ENCODE measurements at places on chromosomes 1 and 21.

DNA sequence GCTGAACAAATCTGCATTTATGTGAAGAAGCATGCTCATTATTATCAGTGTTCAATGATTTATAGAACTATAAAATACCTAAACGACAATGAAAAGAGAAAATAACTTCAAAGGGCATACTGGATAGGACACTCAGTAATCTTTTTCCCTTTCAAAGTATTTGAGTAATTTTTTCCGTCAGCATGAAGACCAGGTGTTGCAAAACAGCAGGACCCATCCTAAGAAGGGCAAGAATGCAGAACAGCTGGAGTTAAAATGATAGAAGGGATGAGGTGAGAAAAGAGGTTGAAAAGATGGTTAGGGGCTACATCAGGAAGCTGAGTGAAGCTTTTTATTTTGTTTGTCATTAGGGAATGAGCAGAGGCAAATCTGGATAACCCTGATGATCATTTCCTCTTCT is 7.1 kb upstream of the RGS18 start:
- no peak for DNase-seq

DNA sequence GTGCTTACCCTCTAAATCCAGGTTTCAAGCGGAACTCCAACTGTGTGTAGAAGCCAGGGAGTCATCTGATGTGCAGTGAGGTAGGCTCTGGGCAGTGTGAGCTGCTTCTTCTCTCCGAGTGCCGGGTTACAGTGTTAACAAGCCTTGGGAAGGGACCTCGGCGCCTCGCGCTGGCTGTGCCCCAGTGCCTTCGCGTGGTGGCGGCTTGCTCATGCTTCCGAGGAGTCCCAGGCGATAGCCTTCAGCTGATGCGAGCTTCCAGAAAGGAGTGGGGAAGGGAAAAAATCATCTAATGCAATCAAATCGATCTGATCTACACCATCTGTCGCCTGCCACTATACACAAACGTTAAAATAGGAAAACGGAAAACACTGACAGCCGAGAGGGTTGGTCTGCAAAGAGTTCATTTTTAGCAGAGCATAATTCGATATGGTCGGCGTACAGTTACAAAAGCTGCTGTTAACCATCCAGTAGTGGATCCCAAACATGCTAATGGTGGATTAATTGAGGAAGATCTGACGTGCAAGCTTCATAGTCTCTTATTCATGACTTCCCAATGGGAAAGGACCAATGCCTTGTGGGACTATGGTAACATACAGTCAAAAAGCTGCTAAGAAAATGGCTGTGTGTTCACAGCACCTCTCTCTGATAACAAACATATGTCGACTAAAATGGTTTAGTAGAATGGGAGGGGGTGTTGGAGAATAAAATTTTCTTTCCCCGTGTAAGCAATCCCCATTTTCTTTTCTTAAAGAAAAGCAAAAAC is 128.7 kb upstream of the DPYD start:
- no peak for DNase-seq

DNA sequence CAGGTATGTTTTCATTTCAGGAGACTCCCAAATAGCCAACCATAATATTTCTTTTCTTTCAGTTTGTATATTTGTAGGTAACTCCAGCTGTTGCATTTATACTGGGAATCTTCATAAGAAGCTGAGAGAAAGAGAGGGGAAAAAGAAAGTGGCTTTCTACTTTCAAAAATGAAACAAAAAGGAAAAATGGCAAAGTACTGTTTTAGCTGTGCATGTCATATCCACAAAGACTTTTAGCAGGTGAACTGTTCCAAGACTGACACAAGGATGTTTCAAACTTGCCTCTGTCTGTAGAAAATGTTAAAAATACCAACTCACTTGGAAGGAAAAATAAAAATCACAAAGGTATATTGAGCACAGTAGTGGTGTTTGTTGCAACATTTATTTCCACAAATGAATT is 41.9 kb upstream of the CACYBP start:
- no peak for DNase-seq

DNA sequence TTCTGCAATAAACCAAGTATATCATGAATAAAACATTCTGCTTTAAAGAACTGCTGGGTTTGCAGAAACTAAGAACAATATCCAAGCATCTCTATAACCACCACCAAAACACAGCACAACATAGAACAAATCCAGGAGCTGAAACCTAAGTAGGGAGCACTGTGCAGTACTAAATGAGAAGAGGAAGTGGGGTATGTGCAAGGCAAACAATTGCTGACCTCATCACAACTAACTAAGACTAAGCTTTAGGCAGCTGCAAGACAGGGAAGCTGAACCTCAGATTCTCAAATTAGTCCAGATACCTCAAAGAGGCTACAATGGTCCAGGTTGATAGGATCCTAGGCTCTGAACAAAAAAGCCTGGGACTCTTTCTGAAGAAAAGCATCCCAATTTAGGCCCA is 172.6 kb downstream of the SLC44A5 start:
- DNase-seq: no peak

GRCh38 chr1:150477733-150478132 is 9.5 kb upstream of the TARS2 start:
- no peak for DNase-seq

GRCh38 chr1:247112479-247112781 is 8.3 kb upstream of the ZNF669 start:
- DNase-seq: no peak

GRCh38 chr1:64240206-64240605 is 36.8 kb downstream of the UBE2U start:
- no peak for DNase-seq

DNA sequence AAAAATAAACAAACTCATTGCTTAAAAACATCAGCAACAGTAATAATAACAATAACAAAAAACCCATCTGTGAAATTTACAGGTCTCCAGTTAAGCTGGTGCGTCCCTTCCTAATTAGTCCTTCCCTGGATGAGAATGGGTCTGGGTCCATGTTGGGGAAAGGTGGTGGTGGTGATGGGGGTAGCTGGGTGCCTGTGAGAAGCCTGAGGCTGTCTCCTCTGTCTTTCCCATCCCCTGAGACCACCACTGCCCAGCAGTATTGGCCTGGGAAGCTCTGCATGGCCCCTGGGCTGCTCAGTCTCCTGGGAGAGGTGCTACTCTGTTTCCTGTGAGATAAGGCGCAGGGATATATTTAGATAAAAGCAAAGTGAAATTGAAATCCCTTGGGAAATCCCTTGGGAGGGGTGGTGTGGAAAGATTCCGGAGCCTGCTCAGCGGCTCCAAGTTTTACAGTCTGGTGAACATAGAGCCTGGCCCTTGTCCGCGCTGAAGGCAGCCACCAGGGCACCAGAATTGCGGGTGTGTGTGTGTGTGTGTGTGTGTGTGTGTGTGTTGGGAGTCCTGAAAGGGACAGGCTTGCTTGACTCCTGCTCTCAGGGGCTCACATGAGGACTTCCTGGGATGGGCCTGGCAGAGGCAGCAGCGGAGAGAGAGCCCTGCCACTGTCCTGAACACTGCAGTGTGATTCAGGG is 150.2 kb downstream of the FOXD2 start:
- no peak for DNase-seq

DNA sequence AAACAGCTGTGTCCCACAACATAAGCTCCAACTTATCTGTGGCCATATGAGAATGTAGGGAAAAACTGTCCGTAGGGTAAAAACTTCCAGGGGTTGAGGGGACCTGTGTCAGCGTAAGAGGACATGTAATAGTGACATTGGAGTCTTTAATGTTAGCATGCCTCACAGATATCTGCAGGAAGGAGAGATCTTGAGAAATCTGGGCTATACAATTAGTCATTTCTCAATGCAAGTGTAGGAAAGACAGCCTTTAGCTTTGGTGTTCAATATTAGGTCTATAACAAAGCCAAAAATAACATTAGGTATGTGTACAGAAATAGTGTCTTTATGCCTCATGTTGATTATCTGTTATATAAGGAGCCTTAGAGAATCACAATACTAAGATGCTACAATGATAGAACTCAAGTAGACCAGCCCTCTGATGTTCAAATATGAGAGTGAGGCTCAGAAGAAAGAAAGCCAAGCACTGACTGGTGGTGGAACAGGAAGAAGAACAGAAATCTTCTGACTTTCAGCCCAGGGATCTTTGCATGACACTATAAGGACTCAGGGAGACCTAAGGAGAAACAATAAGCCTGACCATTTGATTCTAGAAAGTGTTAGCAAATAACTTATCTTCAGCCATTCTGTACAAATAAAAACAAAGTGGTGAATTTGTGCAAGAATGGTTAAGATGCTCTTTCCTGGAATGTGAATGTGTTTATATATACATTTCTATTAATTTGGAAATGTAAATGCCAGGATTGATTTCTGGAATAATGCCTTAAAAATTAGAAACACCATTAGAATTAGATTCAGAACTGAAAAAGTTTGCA is 152.6 kb downstream of the ZC3H11B start:
- DNase-seq: no peak

- DNase-seq: no peak
These were observed 46.8 kb upstream of the CCDC27 start for GRCh38 chr1:3705341-3705950.

DNA sequence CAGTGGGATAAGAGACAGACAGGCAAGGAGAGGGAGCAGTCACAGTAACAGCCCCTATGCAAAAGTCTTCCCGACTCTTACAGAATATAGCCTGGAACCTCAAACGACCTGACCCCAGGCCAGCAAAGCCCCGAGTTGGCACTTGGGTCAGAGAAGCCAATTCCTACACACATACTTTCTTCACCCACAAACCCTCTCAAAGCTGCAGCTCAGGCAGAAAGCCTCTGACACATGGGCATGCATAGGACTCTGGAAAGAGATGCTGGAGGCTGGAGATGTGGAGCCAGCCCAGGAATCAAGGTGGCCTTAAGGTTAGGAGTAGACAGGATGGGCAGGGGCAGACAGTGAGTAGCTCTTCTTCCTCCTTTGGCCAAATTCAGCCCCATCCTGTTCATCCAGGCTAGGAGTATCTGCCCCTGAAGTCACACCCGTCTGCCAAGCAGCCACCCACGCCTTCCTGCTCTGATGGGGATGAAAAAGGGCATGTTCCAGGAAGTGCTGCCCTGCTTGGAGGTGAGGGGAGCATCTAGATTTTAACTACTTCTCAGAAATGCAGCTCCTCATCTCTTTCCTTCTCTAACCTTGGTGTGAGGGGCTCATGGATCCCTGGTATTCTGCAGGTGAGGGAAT is 7.8 kb downstream of the SLC41A1 start:
- peak; percentile 22 for DNase-seq

DNA sequence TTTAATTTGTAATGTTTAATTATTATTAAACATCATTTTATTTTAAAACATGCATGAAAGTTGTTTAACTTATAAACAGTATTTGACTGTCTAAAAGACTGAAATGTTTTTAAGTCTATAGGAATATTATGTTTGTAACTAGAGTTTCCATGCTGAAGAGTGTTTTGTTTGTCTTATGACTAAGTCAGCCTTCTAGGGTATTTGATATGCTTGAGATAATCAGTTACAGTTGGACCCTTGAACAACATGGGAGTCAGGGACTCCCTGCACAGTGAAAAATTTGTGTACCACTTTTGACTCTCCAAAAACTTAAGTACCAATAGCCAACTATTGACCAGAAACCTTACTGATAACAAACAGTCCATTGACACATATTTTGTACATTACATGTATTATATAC is 45.5 kb upstream of the KANK4 start:
- no peak for DNase-seq

GRCh38 chr1:43438953-43439581 is 14.7 kb downstream of the HYI start:
- DNase-seq: no peak

DNA sequence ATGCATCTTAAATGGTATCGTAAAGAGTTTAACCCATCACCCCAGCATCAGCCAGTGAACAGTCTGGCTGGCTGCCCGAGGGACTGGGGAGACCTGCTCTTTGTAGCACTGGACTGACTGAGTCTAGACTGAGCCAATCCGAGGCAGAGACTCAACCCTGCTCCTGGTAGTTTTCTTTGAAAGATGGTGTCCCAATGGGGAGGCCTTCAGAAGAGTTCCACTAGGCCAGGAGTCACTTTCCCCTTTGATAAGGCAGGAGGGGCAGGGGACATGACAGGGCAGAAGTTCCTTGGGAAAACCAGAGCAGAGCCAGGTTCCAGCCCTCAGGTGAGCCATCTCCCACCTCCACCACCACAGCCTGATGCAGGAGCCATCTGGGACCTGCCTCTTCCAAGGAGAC is 203.5 kb downstream of the CAMTA1 start:
- no peak for DNase-seq

- no peak for DNase-seq
These were observed 14.7 kb upstream of the NPHP4 start for GRCh38 chr1:6006882-6007281.

- no peak for DNase-seq
These were observed 9.3 kb downstream of the EPS15 start for GRCh38 chr1:51509773-51510172.

DNA sequence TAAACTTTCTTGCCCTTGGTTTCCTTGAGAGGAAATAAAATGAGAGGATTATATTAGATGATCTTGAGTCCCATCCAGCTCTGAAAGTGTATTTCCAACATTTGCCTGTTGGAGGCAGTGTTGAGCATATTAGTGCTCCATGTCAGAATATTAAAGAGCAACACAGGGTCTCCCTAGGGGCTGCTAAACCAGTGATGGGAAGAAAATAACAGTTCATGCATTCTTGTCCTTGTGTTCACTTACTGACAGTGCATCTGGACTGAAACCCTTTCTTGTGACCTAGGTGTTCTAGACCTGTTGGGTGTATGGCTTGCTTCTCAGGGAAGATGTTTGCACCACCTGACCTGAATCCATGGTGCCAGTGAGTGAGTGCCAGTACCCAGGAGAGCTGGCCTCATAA is 124.7 kb upstream of the KIAA0040 start:
- no peak for DNase-seq

GRCh38 chr1:112754116-112754628 is 39.0 kb upstream of the PPM1J start:
- no peak for DNase-seq
